ENCODE measurements at places on chromosomes 5 and 9. TPM values are rescaled to one million over a fixed set of nuclear protein-coding genes. Genes with fewer than 3 reads are reported as not detected.

DNA sequence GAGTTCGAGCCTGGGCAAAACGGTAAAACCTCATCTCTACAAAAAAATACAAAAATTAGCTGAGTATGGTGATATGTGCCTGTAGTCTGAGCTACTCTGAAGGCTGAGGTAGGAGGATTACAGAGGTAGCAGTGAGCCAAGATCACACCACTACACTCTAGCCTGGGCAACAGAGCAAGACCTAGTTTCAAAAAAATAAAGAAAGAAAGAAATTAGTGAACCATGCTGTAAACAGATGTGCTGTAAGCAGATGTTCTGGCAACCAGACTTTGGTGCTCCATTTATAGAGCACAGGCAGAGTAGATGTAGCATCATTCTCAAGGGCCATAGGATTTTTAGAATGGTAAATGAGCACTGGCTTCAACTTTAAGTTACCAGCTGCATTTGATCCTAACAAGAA lies 115.4 kb downstream of the ST8SIA4 start:
- DNase-seq, result no peak

DNA sequence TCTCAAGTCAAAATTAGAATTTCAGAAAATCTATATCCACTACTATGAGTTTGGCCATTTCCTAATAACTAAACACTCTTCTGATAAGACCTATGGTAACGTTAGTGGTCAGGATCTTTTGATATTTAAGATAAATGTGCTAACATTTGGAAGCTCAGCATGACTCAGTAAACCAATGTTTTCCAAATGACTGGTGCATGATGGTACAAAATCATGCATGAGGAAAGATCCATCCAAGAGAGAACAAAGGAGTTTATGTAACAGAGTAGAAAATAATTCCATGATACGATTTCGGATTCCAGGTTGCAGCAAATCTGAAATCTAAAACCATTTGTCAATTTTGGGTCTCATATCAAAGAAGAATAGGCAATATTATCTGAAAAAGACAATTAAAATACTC lies 279.2 kb downstream of the NSG2 start:
- no peak for DNase-seq

The LCN15 gene
- not detected for polyA plus RNA-seq

DNA sequence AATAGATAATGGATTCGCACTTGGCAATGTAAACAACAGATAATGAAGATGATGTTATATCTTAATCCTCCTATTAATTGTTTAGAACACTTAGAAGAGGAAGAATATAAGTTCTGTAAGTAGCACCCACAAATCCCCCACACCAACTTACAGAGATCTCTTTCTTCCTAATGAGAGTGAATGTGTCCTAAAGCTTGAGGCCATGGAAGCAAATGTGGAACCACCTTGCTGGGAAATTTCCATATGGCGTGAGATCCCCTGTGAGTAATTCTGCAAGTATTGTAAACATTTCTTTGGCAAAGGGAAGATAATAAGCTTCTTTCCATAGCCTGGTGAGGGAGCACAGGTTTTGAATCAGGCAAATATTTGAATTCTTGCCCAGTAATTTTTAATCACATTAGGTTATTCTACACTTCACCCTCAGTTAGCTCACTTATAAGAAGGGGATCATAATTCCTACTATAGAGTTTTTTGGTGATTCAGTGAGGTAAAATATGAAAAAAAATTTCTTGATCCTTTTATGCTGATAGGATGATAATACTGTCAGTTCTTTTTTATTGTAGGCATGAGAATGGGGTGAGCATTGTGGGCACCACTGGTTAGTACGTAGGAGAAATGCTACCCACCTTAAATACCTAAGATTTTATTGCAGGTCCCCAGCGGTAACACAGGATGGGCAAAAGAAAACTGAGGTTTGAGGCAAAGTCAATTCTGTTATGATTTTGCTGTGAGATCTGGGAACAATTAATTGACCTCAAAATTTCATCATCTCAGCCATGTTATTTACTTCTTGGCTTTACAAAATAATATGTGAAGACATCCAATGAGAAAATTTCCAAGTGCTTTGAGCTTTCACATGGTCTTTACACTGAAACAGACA lies 574.8 kb downstream of the PSAT1 start:
- peak; percentile 88 for DNase-seq

DNA sequence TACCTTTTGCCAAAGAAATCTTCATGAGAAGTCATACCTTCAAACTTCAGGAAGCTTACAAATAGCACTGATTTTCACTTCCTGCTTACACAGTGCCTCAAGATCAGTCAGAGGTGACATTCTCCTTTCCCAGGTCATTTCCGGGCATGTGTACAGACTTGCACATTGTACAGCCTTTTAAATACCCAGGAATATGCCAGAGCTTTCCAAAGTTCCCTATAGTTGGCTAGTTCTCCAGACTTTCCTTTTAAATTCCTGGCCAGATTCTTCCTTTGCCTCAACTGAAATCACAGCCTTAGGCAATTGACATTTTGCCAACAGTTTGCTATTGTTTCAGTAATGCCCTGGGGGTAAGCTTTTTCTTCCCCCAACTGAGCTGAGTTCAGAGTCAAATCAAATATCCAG lies 47.2 kb downstream of the RFX3 start:
- no peak for DNase-seq

The EGFLAM gene
- 5.6 TPM for polyA plus RNA-seq

- DNase-seq, result no peak
These were observed 13.5 kb downstream of the BASP1 start for GRCh38 chr5:17230808-17231525.

The CDX1 gene
- polyA plus RNA-seq, result 0.39 TPM

The CFAP157 gene
- not detected for polyA plus RNA-seq

- no peak for DNase-seq
These were observed 539.4 kb downstream of the BNC2 start for GRCh38 chr9:16331031-16331430.

The CDC26 gene
- 11.1 TPM for polyA plus RNA-seq

The HSD17B3 gene
- polyA plus RNA-seq, result not detected

DNA sequence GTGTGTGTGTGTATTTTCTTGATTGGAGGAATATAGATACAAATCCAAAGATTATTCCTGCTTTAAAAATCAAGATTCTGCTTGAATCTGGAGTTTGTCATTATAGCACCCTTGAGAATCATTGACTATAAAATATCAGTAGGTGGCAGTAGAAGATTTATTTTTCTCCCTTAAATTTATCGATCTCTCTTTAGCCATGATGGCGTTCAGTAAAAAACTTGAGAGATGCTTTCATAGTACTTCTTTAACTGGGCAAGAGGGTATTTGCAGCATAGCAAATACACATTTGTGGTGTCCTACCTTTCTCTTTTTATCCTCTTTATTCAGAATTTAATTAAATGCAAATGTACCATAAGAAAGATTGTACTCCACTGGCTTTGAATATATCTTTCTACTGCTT lies 307.7 kb downstream of the ADGRV1 start:
- no peak for DNase-seq

DNA sequence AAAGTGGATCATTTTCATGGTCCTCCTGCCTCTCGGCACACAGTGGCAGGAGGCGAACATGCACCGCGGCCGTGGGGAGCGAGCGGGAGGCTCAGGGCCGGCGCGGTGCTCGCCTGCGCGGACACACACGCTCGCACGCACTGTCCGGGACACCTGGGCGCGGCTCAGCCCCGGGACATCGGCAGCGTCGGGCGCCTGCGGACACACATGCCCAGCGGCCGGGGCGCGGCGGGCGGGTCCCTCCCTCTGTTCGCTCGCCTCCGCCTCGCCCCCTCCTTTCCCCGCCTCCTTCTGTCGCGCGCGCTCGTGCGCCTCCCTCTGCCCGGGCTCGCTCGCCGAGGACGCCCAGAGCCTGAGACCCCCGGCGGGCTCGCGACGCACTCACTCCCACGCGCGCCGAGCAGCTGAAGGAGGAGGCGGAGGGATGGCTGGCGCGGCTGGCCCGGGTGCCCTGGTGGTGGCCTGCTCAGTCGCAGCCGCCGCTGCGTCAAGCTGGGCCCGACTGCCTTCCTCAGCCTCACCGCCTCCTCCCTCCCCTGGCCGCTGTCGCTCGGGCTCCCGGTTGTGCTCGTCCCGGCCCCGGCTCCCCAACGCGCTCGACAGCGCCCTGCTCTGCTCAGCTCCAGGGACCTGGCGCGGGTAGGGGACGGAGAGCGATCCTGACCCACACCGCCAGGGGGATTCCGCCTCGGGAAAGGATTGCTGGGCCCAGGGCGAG lies at the start of gene FRMD3:
TSS of gene FRMD3 (minus strand) at position 230 of the 718 bp plus-strand sequence. CDS start at position 60, 170 bp downstream.
- peak; percentile 11 for DNase-seq

DNA sequence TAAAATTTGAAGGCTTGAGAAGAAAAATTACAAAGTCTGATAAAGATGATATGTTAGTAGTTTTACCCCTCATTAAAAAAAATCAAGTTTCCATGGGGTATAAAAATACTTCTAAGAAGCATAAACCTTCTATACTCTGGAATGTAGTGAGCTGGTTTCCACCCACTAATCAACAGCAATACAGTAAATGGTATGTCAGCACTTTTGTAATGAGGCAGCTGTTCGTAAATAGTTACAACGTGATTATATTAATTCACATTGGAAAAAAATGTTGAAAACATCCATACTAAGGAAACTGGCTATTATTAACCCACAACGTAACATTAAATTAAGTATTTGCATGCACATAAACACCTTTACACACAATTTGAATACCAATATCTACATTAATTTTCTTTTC lies 283.1 kb upstream of the FAM174A start:
- DNase-seq, result no peak

The GABRA1 gene
- not detected for polyA plus RNA-seq

The PCA3 gene
- not detected for polyA plus RNA-seq

DNA sequence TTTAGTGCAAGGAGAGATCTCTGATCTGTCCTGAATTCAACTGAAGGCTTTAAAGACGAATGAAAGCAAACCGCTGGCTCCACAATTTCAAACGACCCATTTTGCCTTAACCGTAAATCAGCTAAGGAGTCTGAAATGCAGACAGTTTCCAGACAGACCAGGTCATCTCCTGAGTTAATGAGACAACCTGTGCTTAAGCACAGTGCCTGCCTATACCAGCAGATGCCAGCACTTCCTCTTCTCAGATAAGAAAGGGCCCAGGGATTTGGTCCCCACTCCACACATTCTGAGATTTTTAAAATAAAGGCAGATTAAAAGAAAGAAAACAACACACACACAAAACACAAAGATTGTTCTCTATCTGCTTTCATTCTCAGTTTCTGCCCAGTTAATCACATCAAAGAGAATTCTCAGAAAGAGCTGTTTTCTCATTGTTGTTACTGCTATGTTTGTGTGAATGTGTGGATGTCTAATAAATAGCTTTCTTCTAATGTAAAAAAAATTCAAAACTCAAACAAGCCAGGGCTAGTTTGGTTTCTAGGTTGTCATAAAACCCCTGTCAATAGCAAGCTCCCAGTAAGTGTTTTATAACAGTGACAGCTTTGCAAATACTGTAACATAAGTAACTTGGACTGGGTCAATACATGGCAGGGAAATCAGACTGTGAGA lies 157.7 kb upstream of the SLC24A2 start:
- DNase-seq, result no peak

The ZER1 gene
- 64.5 TPM for polyA plus RNA-seq

DNA sequence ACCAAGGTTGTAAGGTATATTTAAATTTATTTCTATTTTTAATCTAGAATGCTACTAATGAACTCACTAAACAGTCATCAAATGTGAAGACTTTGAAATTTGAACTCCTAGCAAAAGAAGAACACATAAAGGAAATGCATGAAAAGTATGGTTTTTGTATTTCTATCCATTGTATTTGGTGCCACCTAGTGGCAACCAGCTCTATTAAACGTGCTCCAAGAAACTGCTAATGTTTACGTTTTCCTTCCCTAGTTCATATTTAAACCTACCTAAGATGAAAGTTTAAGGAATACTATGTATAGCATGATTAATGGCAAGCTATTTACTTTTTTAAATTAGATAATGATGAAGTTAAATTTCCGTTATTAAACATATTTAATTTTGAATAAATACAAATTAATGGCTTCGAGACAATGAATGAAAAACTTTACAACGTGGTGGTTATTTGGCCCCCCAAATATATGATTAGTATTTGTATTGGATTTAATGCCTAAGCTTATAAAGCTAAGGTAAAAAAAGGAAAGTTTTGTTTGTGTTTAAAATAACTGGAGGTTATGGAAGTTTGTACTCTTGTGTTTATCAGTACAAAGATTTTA lies 115.9 kb upstream of the SH3GL2 start:
- DNase-seq, result peak; percentile 17

DNA sequence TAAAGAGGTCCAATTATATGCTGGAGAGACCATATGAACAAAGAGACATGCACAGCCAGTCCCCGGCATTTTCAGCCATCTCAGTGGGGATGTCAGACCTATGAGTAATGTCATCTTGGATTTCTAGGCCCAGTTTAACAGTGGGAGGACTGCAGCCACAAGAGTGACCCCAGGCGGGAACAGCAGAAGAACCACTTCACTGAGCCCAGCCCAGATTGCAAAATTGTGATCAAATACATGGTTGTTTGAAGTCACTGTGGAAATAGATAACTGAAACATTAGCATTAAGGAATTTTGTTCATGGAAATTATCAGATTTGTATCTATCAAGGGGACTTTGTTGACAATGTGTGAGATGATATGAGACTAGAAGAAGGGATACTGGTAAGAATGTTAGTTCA lies 42.1 kb upstream of the C9orf57 start:
- no peak for DNase-seq

- DNase-seq, result no peak
These were observed 84.8 kb downstream of the RAD23B start for GRCh38 chr9:107367727-107368502.
